ENCODE measurements at places on chromosomes 1 and 21.

DNA sequence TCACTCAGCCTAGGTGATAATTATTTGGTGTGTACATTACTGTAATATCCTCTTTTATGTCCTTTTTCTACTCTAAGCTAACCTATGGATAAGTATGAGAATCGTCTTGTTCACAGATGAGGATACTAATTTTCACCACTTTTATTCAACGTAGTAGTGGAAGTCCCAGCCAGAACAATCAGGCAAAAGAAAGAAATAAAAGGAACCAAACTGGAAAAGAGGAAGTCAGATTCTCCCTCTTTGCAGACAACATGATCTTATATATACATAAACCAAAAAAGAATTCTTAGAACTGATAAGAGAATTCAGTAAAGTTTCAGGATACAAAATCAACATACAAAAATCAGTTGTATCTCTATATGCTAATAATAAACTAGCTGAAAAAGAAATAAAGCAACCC, 12.6 kb upstream of the RGL1 start:
- DNase-seq, result no peak

DNA sequence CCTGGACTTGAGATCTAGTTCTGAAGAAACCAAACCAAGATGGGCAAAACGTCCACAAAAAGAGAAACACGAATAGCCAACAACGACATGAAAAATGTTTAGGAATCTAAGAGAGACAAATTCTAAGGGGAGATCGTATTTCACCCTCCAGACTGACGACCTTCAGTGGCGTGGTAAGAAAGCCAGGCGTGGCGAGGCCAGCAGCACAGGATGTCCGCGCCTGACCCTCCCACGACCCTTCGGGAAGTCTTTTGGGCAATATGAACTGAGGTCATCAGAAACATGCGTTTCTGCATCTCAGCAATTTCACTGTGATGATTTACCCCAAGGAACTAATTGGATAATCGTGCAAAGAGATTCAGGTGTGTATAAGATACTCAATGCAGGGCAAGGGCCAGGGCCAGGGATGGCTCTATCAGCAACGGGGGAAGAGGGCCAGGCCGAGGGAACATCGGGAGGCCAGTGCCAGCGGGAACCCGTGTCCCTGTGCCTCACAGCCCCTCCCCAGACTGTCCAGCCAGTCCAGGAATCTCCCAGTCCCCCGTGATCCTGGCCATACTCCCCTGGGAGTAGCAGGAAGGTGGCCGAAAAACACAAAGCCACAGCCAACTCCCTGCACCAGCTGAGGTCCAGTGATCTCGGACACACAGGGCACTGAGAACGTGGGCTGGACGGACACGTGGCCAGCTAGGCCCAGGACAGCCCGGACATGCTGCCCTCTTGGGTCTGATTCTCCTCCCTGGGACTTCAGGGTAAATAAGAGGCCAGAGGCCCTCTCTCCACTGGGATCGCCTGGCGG, 53.6 kb upstream of the ADARB1 start:
- peak; percentile 38 for DNase-seq

DNA sequence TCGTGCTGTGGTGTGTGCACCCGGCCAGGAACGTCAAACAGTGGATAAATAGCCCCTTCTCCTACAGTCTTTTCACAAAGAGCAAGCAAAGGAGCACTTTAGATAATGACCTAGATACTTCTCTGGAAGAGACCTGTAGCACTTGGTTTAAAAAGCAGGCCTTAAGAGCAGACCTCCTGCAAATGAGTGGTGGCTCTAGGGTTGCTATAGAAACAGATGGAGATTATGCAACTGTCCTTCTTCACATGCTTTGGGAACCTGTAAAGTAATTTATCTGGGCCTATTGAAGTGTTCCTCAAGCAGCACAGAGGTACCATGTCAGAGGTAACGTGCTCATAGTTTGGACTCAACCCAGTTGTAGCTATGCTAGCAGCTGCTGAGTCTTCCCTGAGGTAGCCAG, 208.2 kb upstream of the KIAA0040 start:
- DNase-seq, result no peak

GRCh38 chr1:99661780-99662179, 15.9 kb downstream of the PALMD start:
- no peak for DNase-seq

- DNase-seq, result no peak
Observed at GRCh38 chr1:150102986-150103385, 35.4 kb downstream of the VPS45 start.

DNA sequence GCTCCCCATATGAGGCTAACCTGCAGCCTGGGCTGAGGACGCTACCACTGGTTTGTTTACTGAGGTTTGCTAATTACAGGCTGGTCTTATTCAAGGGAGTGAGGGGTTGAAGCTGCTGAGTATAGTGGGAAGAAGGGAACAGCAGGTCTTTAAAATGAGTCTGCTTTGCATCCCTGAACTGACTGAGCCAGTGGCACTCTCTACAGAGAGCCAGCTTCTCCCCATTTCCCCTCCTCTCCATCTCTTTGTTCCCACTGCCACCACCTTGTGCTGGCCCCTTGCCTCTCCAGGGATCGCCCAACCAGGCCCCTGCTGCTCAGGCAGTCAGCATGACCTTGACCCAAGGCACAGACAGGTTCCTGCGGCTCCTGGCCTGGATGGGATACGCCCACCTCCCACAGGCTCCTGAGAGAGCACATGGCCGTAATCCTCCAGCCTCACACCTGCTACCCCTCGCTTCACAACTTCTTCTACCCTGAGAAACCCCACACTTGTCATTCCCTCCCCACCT, 45.0 kb downstream of the IER5 start:
- DNase-seq, result peak; percentile 71

- DNase-seq, result no peak
Observed at GRCh38 chr1:172354291-172355274, 65.9 kb upstream of the C1orf105 start.

DNA sequence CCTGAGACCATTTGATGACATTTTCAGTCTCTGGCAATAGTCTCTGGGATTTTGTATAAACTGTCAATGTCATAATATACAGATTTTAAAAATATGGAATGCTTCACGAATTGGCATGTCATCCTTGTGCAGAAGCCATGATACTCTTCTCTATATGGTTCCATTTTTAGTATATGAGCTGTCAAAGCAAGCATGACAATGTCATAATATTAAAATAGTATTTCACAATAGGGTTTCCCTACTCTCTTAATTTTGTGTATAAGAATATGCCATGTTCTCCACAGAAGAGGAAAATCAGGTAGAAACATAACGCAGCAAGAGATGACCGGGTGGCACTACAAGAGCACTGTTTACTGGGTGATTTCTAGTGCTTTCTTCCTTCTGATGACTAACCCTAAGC, 8.3 kb upstream of the DIPK1A start:
- DNase-seq, result no peak

GRCh38 chr1:231774719-231775335, 148.2 kb downstream of the DISC1 start:
- no peak for DNase-seq

- no peak for DNase-seq
Observed at GRCh38 chr21:45580181-45580575, 37.9 kb upstream of the SLC19A1 start.

DNA sequence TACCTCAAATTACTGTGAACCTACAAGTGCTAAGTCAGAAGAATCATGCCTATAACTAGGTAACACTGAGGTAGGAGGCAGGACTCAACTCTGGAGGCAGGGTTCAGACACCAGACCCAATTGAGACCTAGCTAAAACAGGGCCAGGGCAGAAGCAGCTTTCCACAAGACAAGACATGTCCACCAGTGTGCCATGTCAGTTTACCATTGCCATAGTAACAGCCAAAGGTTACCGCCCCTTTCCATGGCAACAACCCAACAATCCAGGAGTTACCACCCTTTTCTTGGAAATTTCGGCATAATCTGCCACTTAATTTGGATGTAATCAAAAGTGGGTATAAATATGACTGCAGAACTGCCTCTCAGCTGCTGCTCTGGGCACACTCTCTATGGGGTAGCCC, 432.3 kb downstream of the DPYD start:
- no peak for DNase-seq

DNA sequence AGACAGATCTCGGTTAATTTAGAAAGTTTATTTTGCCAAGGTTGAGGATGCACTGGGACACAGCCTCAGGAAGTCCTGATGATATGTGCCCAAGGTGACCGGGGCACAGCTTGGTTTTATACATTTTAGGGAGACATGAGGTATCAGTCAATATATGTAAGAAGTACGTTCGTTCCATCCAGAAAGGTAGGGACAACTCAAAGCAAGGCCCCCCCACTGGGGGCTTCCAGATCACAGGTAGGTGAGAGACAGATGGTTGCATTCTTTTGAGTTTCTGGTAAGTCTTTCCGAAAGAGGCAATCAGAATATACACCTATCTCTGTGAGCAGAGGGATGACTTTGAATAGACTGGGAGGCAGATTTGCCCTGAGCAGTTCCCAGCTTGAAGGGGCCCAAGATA, 60.4 kb upstream of the VTCN1 start:
- no peak for DNase-seq

DNA sequence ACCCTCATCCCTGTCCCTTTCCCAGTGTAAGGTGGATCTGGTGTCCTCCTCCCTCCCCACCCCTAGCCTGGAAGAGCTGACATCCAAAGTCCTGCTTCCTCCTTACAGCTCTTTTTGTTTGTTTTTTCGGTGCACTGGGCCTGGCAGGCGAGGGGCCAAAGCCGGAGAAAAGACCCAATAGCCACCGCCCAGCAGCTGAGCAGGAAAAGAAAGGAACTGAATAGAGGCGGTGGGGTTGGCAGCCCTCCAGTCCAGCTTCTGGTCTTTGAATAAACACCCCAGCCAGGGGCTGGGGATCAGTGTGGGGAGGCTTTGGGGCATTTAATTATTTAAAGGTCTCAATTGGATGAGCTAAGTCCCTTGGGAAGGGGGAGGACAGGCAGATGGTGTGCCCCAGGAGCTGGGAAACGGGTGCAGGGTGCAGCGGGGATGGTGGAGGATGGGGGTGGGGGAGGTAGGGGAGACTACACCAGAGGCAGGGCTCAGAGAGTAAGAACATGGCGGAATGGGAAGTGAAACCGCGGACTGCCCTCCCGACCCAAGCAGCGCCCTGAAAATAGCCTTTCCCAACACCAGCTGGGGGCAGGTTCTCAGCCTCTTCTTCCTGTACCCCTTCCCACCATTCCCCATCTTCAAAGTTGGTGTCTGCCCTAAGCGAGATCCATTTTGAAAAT, 20.2 kb downstream of the BTG2 start:
- peak; percentile 45 for DNase-seq

GRCh38 chr1:99227056-99227897, 37.0 kb upstream of the PLPPR4 start:
- DNase-seq, result no peak

DNA sequence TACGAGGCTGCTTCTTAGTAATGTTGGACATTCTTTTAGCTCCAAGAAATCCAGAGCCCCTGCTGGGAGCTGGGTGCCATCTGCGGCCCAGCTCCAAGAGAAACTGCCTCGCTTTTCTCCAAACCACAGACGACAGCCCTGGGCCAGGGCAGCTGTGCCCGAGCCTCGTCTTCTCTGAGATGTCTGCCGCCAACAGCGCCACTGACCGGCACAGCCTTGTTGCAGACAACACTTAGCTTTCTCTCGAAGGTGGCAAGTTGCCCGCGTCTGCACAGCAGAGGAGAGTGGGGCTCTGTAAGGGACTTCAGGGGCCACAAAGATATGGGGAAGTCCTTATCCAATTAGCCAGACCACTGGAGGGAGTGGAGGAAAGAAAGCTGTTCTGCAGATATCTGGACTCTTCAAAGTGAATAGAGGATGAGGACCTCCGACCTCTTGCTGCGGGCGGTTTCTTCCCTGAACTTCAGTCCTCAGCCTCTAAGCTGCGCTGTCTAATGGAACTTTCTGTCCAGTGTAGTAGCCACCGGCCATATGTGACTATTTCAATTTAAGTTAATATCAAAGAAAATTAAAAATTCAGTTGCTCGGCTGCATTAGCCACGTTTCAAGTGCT, 63.9 kb upstream of the DISP3 start:
- DNase-seq, result no peak

GRCh38 chr1:202599669-202600431, 110.4 kb downstream of the SYT2 start:
- peak; percentile 88 for DNase-seq

DNA sequence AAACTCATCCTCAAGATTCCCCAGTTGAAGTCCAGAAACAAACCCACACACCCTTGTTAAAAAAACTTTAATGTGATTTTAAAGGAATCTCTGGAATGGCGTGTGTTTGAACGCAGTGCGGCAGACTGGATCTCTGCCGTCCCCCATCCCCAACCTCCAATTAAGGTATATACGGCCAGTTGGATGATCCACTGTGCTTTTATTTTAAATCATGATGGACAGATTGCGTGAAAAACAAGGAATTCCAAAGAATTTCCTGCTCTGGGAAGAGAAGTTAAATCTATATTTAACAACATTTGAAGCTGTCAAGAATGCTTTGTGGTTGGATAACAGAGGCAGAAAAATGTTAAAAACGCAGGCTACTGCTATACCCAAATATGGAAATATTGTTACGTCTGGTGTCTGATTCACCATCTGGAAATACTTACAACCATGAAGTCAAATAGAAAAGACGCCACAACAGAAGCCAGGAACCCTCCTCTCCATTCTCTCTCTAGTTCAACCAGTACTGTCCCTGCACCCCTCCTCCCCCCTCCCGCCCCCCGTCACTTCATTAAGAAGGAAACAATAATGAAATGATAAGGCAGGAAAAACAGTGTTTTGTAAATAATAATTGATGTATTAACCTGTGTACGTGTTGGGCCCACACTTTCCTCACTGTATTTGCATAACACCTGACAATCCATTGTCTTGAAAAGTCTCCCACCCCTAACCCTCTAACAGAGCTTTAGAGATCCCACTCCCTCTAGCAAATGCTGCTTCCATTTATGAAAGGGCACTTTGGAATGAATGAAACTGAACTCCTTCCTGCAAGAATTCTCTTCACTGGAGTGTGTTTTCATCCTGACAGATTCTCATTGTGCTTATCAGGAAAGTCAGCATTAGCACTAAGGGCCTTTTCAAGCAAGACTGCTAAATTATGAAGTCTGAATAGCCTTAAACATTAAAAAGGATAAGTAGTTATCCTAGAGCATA, 2.0 kb upstream of the CCN1 start:
- DNase-seq, result peak; percentile 46

- DNase-seq, result no peak
Observed at GRCh38 chr1:24117722-24118409, 5.9 kb upstream of the MYOM3 start.

GRCh38 chr1:116557323-116557878, 13.4 kb downstream of the CD58 start:
- no peak for DNase-seq

- DNase-seq, result no peak
Observed at GRCh38 chr1:3441410-3441847, 13.0 kb upstream of the ARHGEF16 start.

DNA sequence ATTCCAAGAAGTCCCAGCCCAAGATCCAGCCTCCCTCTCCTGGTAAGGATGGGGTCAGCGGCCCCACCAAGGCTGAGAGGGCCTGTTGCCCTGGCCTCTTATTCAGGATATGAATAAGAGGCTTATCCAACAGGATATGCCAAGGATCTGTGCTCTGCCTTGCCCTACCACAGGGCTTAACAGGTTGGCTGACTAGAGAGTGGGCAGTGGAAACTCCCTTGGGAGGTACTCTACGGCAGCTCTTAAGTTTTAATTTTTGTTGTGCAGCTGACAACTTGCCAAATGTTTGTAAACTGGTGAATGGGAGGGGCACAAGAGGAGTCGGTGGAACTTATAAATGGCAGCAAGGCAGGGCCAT, 16.5 kb upstream of the PIGV start:
- DNase-seq, result no peak

Data from H7 (cell line).